ENCODE measurements at places on chromosomes 2 and 18.

DNA sequence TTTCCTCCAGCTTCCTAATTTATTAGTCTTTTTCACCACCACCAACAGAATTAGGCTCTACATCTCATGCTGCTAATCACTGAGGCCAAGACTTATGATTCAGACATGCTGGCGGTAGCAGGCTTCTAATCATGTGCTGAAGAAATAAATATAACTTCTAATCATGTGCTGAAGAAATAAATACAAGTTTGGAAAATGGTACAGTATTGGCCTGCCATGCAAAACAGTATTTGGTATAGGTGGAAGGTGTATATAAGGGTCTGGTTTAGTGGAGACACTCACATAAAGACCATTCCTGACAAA is 240.7 kb downstream of the TGIF1 start:
- DNase-seq = no peak

DNA sequence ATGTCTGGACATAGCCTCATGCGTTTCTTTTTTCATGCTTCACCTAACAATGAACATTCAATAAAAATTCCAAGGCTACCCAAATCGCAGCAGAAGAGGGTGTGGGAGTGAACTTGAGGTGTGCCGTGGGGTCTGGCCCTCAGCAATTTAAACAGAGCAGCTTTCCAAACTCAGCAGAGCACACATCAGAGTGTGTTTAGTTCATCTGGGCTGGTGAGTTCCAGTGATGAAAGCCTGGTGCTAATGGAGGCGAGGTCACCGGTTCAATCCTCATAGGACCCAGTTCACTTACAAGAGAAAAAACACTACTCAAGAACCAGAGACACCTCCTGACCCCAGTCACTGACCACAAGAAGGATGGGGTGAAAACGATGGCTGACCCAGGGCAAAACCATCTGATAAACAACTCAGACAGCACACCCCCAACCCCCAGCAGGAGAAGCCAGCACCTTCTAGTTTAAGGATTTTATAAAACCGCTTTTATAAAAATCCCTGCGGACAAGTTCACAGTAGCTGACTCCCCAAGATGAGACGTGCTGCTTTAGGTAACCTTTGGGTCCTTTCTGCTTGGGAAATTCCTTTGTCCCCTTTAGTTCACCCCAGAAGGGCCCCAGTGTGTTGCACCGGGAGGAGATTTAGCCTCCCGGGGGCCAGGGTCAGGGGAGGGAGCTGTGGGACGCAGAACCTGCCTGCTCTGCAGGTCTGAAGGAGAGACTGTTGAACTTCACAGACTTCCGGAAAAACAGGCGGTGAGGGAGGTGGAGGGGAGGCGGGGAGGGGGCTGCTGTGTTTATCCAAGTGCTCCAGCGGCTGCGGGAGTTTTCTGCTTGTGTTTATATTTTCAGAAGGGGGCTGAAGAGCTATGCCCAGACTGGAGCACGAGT is 152.7 kb upstream of the SOX11 start:
- no peak for DNase-seq

- peak; percentile 45 for DNase-seq
These were observed 183.3 kb downstream of the ASXL3 start for GRCh38 chr18:33761363-33761762.

GRCh38 chr2:100247256-100248043 is 74.9 kb downstream of the LONRF2 start:
- no peak for DNase-seq

DNA sequence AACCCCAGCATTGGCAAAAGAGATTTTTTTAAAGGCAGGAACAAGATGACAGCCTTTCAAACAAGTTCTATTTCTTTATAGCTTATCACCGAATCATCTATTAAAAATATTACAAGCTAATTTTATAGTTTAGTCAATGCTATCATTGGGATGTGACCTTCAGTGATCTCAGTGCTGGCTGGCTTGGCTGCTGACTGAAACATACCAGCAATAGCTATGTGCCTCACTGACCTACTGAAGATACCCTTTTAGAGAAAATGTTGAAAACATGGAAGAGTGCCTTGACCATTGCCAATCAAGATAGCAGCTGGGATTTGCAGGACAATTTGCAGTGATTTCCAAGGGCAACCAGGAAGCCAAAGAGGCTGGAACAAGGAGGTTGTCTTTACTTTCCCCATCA is 44.0 kb downstream of the CSRNP3 start:
- DNase-seq = no peak

- no peak for DNase-seq
These were observed 12.3 kb upstream of the ROCK2 start for GRCh38 chr2:11356764-11357163.

- DNase-seq = no peak
These were observed 195.7 kb upstream of the TWIST2 start for GRCh38 chr2:238652053-238652770.

GRCh38 chr2:115484486-115484885 is 1042.0 kb downstream of the DPP10 start:
- DNase-seq = no peak

GRCh38 chr2:37232131-37232933 is 874 bp downstream of the NDUFAF7 start:
- no peak for DNase-seq

GRCh38 chr2:195610717-195611116 is 46.3 kb upstream of the SLC39A10 start:
- no peak for DNase-seq

- no peak for DNase-seq
These were observed 24.6 kb downstream of the NRP2 start for GRCh38 chr2:205706769-205707381.

All from NCI-H1436 treated with DMSO at 0.1 percent for 48 hours (cell line).